ENCODE measurements at places on chromosomes 2 and 18.

- DNase-seq = no peak
These were observed 156.7 kb upstream of the SALL3 start for GRCh38 chr18:78822949-78823285.

DNA sequence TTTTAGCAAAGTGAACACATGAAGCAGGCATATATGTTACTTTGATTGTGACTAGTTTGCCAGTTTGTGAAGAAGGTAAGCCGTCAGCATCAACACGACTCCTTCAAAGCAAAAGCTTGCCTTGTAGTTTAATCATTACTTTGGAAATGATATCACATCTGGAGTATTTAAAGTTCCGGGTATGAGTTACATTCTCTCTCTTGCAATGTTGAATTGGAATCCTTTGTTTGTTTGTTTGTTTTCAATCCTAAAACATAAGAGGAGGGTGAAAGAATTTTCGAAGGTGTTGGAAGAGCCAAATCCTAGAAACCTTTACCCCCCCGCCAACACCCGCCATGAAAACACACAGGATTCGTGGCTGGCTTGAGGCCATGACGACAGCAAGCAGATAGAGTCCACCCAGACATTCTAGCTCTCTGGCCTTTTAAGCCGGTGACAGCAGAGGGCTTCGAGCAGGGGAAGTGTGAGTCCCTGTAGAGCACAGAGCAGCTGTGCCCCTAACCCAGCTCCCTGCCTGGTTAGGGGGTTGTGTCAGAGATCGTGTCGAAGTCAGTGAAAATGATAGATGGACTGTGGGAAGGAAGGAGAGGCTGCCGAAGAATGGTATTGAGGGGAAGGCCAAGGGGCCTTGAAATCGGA is 103.8 kb upstream of the SMIM21 start:
- no peak for DNase-seq

DNA sequence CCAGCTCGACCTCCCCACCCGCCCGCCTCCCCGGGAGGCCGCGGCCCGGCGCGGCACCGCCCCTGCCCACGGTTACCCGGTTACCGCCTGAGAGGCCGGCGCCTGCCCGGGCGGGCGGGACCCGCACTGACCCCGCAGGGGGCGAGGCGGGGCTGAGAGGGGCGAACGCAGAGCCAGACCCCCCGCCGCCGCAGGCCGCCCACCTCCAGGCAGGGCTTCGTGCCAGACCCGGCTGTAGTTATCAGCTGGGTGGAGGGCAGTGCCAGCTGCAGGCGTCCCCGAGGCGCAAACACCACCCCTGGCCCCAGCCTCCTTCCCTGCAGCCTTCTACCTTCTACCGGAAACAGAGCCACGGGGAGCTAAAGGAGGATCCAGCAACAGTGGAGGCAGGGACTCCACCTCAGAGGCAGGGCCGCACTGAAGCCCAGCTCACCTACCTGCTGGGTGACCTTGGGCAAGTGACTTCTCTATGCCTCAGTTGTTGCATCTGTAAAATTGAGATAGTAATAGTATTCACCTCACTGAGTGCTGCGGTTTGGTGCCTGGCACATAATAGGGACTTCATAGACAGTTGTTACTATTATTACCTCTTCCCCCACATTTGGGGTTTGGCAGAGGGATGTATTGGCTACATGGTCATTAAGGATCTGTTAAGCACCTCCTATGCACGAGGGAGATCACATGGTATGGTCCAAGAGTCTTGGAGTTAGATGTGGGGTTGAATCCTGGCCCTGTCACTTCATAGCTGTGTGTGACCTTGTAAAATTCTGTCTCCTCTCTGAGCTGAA is 231.6 kb upstream of the SMAD2 start:
- DNase-seq = no peak

DNA sequence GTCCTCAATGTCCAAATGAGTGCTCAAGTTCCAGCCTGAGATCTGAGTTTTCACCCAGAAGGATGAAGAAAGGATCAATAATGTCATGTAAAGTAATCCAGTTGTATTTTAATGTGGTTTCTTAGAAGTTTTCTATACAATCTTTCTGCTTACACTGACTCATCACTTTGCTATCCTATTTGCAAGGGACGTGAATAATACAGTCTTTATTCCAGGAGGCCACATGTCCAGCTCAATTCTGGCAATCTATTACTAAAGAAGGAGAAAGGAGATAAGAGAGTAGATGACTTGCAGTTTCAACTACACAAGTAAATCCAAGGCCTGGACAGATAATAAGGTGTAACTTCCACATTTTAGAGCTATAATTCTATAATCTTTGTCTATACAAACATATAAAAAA is 601.1 kb upstream of the SETBP1 start:
- peak; percentile 66 for DNase-seq

- no peak for DNase-seq
These were observed 53.1 kb downstream of the HPCAL1 start for GRCh38 chr2:10355471-10356438.

DNA sequence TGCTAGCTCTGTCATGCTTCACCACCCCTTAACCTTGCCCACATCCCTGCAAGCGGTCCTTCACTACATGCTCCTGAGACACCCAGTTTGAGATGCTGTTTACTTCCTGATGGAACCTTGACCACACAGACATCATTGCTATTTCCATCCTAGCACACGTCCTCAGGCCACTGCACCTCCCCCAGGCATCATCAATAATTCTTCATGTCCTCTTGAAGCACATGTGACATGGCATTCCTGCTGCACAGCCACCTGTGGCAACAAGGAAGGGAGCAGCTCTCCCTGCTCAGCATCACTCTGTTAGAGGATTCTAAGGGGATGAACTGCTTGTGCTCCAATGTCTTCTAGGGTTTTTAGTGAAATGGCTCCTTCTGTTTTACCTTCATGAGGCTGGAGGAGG is 26.1 kb upstream of the ST3GAL5 start:
- peak; percentile 91 for DNase-seq

- DNase-seq = no peak
These were observed 134.3 kb downstream of the ZNF236 start for GRCh38 chr18:76956648-76957047.

DNA sequence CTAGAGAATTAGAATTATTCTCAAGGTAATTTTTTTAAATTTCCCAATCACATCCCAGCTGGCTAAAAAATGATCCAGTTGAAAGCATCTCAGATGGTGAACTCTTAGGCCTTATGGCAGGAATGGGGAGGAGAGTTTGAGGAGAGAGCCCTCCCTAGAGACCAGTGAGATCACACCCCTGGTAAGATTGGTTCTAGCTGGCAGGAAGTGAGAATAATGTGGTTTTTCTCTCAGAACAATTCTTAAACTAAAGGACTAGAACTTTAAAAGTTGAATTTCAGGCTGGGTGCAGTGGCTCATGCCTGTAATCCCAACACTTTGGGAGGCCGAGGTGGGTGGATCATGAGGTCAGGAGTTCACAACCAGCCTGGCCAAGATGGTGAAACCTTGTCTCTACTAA is 120.2 kb downstream of the MYO3B start:
- no peak for DNase-seq

GRCh38 chr2:95165030-95165370 is 609 bp upstream of the ZNF2 start:
- no peak for DNase-seq

- DNase-seq = no peak
These were observed 292.3 kb downstream of the ALPK2 start for GRCh38 chr18:58336605-58337004.

- no peak for DNase-seq
These were observed 57.9 kb downstream of the ZNF638 start for GRCh38 chr2:71389384-71390072.

- DNase-seq = peak; percentile 78
These were observed 33.2 kb upstream of the FOSL2 start for GRCh38 chr2:28359222-28360057.

DNA sequence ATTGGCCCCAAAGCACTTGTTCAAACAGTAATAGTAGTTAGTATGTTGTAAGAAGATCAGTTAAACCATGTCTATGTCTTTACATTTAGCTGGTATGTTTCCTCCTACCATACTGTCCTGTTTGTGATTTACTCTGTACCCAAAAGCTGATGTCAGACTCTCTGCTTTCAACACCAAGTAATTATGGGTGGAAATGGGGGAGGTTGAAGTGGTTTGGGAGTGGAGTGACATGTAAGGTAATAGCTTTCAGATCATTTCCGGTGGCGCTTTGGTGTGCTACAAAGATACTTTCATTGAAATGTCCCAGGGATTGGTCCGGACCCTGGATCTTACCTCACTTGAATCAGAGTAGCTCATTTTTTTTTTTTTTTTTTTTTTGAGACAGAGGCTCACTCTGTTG is 39.7 kb upstream of the TGIF1 start:
- DNase-seq = no peak

DNA sequence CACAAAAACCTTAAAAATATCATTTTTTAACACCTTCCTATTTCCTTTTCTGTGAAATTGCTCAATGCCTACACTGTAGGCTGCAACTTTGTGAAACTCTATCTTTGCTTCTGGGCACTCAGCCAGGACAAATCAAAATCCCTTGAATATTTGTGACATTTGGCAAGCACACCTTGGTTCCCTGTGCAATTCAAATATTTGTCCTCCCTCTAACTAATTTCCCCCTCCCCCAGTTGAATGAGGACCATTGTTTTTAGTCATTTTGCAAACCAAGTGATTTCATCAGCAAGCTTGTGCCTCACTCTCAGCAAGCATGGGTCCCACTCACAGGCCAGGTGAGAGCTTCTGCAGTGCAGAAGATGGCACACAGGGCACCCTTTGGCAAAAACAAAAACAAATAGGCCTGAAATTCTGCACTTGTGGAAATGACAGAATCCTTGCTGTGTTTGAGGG is 541.5 kb downstream of the CNTNAP5 start:
- no peak for DNase-seq

- no peak for DNase-seq
These were observed 5.8 kb downstream of the TSHZ1 start for GRCh38 chr18:75216212-75216910.

- DNase-seq = no peak
These were observed 67.9 kb downstream of the NCOA1 start for GRCh38 chr2:24558781-24559472.

- peak; percentile 41 for DNase-seq
These were observed 162.7 kb downstream of the ARL4C start for GRCh38 chr2:234334151-234334550.

- no peak for DNase-seq
These were observed 24.6 kb upstream of the ACAA2 start for GRCh38 chr18:49837889-49838288.

DNA sequence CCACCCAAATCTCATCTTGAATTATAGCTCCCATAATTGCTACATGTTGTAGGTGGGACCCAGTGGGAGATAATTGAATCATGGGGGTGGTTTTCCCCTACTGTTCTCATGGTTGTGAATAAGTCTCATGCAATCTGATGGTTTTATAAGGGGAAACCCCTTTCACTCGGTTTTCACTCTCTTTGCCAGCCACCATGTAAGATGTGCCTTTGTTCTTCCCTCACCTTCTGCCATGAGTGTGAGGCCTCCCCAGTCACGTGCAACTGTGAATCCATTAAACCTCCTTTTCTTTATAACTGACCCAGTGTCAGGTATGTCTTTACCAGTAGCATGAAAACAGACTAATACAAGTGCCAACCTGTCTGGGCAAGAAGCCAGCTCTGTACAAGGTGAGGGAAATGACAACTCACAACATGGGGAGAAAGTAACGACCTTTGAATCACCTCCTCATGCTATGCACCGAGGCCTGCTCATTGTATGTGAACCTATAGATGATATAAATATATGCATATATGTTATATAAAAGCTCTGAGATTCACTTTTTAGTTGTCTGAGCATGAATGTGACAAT is 162.2 kb downstream of the ALPK2 start:
- no peak for DNase-seq

DNA sequence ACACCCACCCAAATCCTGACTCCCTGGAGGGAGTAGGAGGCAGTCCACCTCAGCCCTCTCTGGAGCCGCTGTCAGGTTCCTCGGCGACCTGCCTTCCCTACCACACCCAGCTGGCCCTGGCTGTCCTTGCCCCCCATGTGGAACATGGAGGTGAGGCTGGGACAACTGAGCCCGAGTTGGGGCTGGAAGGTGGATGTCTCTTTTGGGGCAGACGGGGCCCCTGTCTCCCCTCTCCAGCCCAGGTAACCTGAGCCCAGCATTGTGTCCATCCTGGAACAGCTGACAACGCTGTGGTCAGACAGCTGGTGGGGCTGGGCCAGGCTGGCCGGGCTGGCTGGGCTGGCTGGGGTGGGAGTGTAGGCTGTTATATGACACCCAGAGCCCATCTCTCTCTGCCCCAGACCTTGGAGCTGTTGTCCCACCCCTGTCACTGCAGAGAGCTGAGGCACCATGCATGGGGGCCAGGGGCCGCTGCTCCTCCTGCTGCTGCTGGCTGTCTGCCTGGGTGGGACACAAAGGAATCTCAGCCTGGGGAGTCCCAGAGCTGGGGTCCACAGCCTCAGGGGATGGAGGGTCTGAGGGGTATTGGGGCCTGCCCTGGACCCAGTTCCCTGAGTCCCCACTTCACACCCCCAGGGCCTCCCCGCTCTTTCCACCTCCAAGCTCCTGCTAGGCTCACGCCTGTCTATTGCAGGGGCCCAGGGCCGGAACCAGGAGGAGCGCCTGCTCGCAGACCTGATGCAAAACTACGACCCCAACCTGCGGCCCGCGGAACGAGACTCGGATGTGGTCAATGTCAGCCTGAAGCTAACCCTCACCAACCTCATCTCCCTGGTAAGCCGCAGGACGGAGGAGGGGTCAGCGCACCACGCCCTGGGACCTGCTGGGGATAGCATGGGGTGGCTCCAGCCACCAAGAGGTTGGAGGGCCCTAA is at the start of gene CHRNG:
Gene CHRNG, plus strand, starts transcription at position 395 of the 934 bp plus-strand sequence. Its CDS starts 56 bp downstream, at position 451.
- DNase-seq = no peak

- DNase-seq = no peak
These were observed 5.8 kb downstream of the FZD7 start for GRCh38 chr2:202039278-202040078.

DNA sequence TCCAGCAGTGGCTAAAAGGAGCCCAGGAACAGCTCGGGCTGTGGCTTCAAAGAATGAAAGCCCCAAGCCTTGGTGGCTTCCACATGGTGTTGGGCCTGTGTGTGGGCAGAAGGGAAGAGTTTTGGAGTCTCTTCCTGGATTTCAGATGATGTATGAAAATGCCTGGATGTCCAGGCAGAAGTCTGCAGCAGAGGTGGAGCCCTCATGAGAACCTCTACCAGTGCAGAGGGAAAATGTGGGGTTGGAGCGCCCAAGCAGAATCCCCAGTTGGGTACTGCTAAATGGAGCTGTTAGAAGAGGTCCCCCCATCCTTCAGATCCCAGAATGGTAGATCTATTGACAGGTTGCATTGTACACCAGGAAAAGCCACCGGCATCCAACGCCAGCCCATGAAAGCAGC is 412.1 kb downstream of the TDRD15 start:
- DNase-seq = no peak

GRCh38 chr18:77133835-77134496 is 1.4 kb upstream of the MBP start:
- no peak for DNase-seq

GRCh38 chr2:25314514-25315315 is 27.0 kb downstream of the DNMT3A start:
- DNase-seq = no peak

GRCh38 chr2:166957686-166958085 is 69.4 kb downstream of the XIRP2 start:
- DNase-seq = peak; percentile 55

DNA sequence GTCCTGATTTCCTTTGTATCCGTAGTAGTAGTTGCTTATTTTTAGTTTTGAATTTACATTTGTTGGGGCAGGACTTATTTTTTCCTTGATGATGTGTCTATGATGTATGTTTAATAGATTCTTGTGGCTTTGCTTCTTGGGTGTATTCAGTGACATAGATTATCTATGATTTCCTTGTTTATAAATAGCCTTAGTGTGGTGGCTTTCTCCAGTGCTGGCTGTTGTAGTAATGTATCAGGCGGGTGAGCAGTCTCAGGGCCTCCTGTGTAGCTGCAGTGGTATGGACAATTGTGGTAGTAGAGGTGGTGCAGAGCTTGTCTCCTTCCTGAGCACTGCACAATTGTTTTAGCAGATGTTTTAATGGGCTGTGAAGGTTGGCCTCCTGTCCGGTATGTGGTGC is 60.5 kb downstream of the SMCHD1 start:
- DNase-seq = no peak
